ENCODE measurements at places on chromosomes 6 and 20.
A peak's percentile ranks its signal among the peaks of the same experiment; 100 is the strongest.

DNA sequence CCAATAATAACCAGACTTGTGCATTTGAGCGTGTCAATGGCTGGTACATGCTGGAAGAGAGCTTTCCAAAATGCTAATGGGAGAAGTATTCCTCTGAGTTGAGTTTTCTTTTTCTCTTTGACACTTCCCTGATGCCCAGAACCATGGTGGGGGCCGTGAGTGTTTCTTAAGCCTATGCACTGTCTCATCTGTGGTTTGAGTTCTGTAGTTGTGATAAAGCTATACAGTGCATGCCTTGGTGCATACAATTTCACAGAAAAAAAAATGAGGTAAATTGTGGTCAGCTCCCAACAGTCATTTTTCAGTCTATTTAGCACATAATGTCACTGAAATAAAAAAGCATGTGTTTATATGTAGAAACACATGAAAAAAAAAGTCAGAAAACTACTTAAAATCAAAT, 204.8 kb downstream of the HDGFL1 start:
- no peak for DNase-seq

- DNase-seq: no peak
Observed at GRCh38 chr6:3759646-3760232, 8.2 kb upstream of the PXDC1 start.

DNA sequence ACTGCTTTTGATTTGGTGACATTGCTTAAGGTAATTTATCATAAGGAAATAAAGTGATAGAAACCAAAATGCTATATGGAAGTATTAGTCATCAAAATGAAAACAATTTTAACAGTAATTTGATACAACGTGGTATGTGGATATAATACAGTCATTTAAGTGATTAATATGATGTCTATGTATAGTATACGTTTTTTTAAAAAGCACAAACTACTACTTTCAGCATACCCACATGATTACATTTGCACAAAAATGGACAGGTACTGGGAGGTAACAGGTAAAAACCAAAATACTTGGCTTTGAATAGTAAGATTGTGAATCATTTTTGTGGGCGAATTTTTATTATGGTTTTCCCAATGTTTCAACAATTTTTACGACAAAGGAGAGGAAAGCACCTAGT, 97.6 kb downstream of the OGFRL1 start:
- DNase-seq: no peak

- no peak for DNase-seq
Observed at GRCh38 chr6:34970957-34971356, 81.9 kb downstream of the ANKS1A start.

GRCh38 chr6:131868836-131869235, 61.0 kb downstream of the ENPP1 start:
- DNase-seq: no peak

- DNase-seq: peak; percentile 12
Observed at GRCh38 chr6:143940011-143940597, 68.0 kb downstream of the PLAGL1 start.

- DNase-seq: peak; percentile 54
Observed at GRCh38 chr6:35327349-35328027, 14.9 kb upstream of the PPARD start.

DNA sequence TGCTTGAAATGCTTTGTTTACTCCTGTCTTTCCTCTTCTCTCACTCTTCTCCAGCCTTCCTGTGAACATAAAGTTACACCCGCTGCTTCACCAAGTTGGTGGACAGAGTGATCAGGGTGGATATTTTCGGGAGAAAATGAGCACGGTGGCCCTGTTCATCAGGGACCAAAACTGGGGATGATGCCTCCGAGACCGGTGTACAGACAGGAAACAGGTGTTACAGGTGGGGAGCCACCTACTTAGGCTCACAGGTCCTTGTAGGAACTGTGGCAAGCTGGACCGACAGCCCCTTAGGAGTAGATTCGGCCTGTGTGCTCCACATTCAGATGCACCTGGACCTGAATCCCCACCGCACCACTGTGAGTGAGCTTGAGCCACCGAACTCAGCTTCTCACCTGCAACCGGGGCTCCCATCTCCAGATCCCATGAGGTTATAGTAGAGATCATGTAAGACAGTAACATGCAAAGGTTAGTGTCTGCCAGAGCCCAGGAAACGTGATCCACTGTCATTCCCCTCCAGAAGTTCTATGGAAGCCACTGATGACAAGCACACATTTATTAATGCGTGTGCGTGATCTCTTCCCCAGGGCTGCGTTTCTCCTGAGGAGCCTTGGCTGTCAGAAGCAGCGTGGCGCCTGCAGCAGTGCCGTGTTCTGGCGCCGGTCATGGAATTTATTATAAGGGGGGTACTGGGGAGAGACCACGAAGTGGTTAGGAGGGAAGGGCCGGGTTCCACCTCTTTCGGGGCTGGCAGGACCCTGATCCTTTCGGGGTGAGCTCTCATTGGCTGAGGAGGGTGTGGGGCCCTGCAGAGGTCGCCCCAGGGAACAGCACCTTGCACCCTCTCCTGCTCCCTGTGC, 94.2 kb downstream of the ERMARD start:
- DNase-seq: no peak

GRCh38 chr20:50337521-50338466, 147.2 kb downstream of the CEBPB start:
- DNase-seq: no peak

- DNase-seq: no peak
Observed at GRCh38 chr20:59647271-59647670, 42.9 kb downstream of the PHACTR3 start.

- no peak for DNase-seq
Observed at GRCh38 chr6:152121910-152122309, 314.4 kb downstream of the ESR1 start.

- no peak for DNase-seq
Observed at GRCh38 chr20:41169791-41170351, 32.5 kb downstream of the PLCG1 start.

GRCh38 chr20:2617099-2617714, 35.2 kb upstream of the NOP56 start:
- no peak for DNase-seq

DNA sequence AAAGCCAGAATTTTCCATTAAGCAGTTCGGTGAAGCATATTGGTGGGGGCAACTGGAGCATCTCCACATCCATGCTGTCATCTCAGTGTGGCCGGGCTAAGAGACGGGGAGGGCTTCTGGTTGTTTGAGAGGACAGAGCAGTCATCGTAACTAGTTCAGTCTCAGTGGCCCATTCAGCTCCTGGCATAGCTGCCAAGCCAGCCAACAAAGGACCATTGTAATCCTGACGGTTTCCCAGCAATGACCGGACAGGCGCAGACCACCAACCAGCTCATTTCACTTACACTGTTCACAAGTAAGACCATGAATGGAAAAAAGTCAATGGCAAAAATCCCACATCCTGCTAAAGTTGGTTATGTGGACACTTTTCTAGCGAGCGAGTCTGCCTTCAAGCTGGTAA, 14.9 kb upstream of the HDDC2 start:
- DNase-seq: no peak

DNA sequence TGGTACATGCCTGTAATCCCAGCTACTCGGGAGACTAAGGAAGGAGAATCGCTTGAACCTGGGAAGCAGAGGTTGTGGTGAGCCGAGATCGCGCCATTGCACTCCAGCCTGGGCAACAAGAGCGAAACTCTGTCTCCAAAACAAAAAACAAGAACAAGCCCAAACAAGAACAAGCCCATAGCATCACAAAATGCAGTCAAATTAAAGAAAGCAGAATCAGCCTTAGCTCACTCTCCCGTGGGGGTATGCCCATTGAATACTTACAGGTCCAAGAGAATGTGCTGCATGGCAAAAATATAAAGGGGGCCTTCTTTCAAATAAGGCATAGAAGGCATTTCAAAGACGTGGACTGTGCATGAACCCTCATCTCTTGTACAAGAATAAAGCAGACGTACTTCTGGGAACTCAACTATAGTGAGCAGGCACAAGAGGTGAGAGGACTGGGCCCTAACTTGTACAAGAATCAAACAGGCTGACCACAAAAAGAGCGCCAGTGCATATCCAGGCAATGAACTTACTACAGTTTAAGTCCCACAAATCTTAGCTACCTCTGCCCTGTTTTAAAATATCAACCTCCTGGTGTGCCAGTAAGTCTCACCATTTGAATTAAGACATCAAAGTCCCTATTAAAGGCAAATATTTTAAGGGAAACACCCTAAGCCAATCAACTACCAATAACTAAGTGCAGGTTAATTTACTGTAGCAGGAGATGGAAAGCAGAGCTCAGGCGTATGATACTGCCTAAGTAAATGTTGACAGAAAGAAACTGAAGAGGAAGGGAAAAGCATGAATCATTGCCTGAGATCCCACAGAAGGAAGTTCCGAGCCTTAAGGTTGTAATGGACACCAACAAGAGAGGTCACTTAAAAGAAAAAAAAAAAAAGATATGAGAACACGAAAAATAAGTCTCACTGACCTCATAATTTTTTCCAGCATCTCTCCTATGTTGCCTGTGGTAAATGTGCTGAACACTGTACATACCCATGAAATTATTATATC, 37.4 kb downstream of the TOMM6 start:
- no peak for DNase-seq

GRCh38 chr20:6668546-6668945, 98.9 kb upstream of the BMP2 start:
- DNase-seq: no peak

Data from activated CD8-positive, alpha-beta memory T cell treated with anti-CD3 and anti-CD28 coated beads for 1 hour (primary cell).